Nephron progenitor cell (in vitro differentiated cells): ENCODE measurements at places on chromosomes 2 and 18.

- peaks cover 20% of the 10 kb centered on the region for H3K4me1 ChIP-seq
- H3K36me3 ChIP-seq: no peaks in the 10 kb centered on the region
- H3K27me3 ChIP-seq: peaks cover 62% of the 10 kb centered on the region
- DNase-seq: peak; percentile 64
- H3K4me3 ChIP-seq: peak overlapping the region; percentile 86
Observed at GRCh38 chr2:73112026-73112912, 479 bp downstream of the RAB11FIP5 start.

GRCh38 chr2:233743464-233744259, 14.8 kb downstream of the UGT1A3 start:
- no peak for DNase-seq
- peaks cover 9% of the 10 kb centered on the region for H3K27me3 ChIP-seq
- no peaks in the 10 kb centered on the region for H3K36me3 ChIP-seq
- H3K4me1 ChIP-seq: no peaks in the 10 kb centered on the region

- H3K27me3 ChIP-seq: no peaks in the 10 kb centered on the region
- DNase-seq: no peak
- H3K27ac ChIP-seq: peak overlapping the region; percentile 64
- peaks cover 78% of the 10 kb centered on the region for H3K36me3 ChIP-seq
- no peak overlapping the region for H3K4me3 ChIP-seq
Observed at GRCh38 chr18:210075-210474, 51.7 kb downstream of the USP14 start.

DNA sequence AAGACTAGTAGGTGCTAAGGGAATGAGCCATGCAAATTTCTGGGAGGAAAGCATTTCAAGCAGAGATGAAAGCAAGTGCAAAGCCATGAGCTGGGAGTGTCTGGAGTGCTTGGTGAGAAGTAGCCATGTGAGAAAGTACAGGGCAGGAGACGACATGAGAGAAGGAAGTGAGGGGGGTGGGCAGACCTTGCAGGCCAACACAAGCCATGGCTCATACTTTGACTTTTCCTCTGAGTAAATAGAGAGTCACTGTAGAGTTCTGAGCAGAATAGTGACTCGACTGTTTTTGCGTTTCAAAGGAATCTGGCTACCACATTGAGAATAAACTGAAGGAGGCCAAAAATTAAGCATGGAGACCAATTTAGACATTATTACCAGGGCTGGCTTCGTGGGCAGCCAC, 42.2 kb downstream of the SCN2A start:
- H3K36me3 ChIP-seq: no peaks in the 10 kb centered on the region
- no peak for DNase-seq
- no peaks in the 10 kb centered on the region for H3K4me1 ChIP-seq
- H3K27me3 ChIP-seq: peaks cover 5% of the 10 kb centered on the region

- H3K27ac ChIP-seq: no peak overlapping the region
- no peak overlapping the region for H3K4me3 ChIP-seq
- peaks cover 33% of the 10 kb centered on the region for H3K4me1 ChIP-seq
- peaks cover 23% of the 10 kb centered on the region for H3K27me3 ChIP-seq
- H3K36me3 ChIP-seq: no peaks in the 10 kb centered on the region
Observed at GRCh38 chr2:239690651-239691631, 290.1 kb upstream of the HDAC4 start.
